Mammary epithelial cell (primary cell): ENCODE measurements at places on chromosomes 4 and X.

- DNase-seq, result no peak
These were observed 1054.9 kb upstream of the DIAPH2 start for GRCh38 chrX:95629737-95630136.

- DNase-seq, result peak; percentile 42
These were observed 6.2 kb upstream of the CXCL13 start for GRCh38 chr4:77599378-77599777.

DNA sequence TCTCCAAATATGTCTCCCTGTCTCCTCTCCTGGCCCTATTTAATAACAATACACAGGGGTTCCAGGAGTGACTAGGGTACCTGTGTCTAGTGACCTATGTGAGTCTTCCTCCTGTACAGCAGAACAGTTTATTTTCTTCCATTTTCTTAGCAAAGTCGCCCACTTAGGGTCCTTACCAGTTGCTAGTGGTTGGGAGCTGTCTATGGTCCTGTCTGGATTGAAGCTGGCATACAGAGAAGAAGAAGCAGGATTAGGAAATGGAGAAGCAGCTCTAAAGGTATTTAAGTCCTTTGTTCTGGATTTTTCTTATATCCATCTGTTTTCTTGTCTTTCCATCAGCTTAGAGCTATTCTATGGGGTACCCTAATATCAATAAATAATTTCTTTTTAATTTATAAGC, 587.1 kb upstream of the CPEB2 start:
- peak; percentile 25 for DNase-seq

DNA sequence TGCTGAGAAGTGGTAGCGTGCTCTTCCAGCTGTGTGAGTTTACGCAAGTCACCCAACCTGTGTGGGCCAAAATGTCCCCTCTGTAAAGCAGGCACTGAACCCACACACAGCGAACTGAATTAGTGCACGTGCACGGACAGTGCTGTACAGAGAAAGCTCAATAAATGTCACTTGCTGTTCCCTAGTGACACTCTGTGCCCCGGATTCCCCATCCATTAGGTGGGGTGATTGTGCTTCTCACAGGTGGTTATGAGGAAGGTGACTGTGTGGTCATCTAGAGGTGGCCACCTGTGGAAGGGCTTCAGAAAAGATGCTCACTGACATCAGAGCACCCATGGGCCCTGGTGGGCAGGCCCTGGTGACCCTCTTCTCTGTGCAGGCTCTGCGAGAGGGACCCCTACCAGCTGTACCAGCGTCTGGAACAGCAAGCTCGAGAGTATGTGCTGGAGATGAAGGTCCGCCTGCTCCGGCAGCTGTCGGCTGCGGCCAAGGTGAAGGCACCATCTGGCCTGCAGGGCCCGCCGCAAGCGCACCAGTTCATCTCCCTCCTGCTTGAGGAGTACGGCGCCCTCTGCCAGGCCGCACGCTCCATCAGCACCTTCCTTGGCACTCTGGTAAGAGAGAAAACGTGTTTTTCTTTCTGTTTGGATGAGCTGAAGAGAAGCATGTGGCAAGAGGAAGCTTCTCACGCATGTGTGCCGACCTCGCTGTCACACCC, 94.3 kb downstream of the FAM193A start:
- no peak for DNase-seq

DNA sequence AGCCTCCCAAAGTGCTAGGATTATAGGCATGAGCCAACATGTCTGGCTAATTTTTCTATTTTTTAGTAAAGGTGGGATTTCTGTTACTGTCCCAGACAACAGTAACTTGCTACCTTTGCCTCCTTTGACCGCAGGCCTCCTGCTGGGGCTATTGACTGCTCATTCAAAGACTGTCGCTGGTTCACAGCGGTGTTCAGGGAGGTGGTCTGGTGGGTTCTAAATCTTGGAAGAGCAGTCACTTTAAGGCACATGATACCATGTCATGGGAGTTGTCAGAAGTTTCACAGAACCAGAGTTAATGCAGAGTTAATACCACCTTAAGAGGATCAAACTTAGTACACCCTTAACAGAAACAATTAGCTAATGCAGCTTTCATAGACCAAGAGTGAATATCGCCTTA, 3.8 kb downstream of the ASMT start:
- no peak for DNase-seq

- DNase-seq, result no peak
These were observed 19.1 kb downstream of the PRIMPOL start for GRCh38 chr4:184668511-184669114.

DNA sequence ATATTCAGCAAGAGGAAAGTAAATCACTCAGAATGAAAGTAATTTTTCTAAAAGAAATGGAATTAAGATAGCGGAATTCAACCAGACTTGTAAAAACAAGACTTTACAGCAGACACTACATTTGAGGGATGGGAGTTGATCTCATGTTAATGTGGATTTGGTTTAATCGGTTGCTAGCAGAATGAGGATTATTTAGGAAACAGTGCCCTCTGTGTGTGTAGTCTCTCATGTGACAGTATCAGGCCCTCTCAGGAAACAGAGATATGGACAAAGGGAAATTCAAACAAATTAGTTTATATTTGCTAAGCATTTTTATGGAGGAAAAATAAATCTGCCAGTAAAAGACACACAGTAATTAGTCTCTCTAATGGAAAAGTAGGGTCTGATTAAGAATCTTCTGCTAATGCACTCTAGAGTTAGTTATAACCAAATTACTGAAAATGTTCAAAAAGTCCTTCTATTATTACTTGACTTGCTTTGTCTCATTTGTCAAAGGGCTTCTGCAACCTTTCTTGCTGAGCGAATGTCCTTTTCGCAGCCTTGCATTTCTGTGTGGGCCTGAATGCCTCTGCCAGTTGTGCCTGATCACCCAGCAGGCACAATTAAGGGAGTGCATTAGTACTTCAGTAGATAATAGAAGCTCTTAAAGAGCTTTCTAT, 1282.3 kb upstream of the TENM3 start:
- no peak for DNase-seq

DNA sequence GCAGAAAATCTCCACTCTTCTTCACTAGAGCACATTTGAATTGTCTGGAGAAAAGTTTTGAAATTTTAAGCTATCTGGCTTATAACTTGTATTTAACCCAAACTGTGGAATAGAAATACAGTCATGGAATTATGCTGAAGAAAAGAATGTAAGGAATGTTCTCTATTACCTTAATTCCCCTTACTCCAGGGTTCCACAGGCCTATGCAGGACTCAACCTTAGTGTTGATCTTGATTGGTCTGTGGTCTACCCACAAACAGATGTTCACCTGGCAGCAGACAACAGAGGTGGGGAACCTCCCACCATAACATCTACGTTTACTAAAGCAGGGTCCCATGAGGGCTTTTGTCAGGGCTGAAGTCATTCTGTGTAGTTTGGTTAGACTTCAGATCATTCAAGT, 189.3 kb upstream of the GPRIN3 start:
- DNase-seq, result peak; percentile 52

- no peak for DNase-seq
These were observed 154.9 kb downstream of the FRMPD4 start for GRCh38 chrX:12292996-12293765.

DNA sequence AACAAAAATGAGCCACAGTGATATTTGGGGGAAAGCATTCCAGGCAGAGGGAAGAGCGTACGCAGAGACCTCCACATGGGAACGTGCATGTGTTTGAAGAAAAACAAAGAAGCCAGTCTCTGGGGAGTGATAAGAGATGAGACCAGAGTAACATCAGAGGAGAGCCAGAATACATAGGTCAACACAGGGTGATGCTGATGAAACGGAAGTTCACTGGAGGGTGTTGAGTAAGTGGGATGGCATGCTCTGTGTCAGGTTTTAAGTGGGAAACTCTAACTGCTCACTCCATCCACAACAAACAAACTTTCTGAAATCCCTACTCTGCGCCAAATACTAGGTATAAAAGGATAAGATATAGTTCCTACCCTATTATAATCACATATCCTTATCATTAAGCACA, 110.0 kb downstream of the ARHGAP6 start:
- no peak for DNase-seq

DNA sequence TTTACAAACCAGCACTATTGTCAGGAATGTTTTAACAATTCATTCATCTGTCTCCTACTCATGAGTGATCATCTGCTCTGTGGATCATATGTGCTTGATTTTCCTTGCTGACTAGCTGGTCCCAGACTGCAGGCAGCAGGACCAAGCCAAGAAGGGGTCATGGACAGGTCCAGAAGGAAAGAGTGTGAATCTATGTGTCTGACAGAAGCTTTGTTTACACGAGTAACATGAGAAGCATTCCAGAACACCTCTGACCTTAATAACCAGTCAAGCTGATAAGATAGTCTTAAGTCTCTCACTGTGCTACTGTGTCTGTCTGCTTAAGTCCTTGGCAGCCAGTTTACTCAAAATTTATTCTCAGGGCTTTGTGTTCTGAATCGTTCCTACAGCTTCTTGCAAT, 39.0 kb downstream of the GUCY1A1 start:
- no peak for DNase-seq

GRCh38 chr4:61583696-61584095, 383.6 kb downstream of the ADGRL3 start:
- DNase-seq, result peak; percentile 81

DNA sequence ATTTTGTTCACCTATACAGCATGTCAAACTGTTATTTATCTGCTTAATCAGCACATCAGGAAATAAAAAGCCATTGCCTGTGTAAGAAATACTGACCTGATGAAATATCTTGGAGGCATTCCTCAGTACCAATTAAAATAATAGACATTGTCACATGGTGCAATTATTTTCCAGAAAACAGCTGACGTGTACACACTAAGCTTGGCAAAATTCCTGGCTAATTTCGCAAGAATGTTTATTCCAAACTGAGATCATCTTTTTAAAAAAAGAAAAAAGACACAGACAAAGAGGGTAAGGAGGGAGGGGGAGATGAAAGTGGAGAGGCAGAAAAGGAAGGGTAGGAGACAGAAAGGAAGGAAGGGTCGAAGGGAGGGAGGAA, 61.9 kb upstream of the NFKB1 start:
- peak; percentile 92 for DNase-seq

DNA sequence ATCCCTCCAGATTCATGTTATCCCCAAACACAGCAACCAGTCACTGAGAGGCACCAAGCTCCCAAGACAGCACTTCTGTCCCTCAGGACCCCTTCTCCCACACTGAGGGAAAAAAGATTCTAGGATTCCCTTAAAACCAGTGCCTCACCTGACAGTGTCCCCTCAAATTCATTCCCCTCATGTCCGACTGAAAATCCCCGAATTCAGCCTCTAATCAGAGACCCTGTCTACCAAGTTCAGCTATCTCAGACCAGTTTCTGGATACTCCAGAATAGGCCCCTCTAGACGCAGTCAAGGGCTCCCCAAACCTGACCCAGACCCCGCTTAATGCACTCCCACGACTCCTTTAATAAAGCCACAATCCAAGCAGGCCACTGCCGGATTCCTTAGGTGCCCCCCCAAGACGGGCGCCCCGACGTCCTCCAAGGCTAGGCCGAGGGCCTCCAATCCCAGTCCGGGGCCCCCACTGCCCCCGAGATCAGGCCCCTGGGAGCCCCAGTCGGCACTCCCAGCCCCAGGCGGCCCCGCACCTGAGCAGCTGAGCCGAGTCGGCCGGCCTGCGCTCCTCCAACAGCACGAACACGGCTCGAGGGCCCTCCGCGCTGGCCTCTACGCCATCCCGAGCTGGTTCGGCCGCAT, 457 bp downstream of the TFE3 start:
- DNase-seq, result no peak

GRCh38 chrX:42531441-42531840, 246.5 kb downstream of the PPP1R2C start:
- DNase-seq, result no peak

DNA sequence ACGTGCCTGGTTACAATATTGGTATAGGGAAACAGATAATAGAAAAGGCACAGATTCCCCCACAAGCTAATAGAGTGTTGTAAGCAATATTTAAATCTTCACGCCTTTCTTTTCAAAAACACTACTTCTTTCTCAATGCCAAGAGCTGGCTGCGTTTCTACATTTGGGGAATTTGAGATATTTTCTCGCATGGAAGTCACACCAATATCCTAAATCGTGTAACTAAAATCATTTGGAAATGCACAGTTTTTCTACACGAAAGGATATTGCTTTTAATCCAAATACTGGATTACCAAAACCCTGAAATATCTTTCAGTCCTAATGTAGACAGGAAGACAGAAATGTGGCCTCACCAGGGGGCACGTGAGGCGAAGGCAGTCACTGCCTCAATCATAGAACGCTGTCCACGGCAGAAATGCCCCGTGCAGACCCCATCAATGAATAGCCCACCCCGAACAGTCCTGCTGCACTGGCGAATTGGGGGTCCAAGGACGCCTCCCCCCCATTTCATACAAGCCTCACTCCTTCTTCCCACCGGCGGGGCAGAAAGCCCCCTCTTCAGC, 106.6 kb downstream of the NSUN7 start:
- no peak for DNase-seq

GRCh38 chr4:55540271-55540670, 6.4 kb downstream of the CLOCK start:
- no peak for DNase-seq

DNA sequence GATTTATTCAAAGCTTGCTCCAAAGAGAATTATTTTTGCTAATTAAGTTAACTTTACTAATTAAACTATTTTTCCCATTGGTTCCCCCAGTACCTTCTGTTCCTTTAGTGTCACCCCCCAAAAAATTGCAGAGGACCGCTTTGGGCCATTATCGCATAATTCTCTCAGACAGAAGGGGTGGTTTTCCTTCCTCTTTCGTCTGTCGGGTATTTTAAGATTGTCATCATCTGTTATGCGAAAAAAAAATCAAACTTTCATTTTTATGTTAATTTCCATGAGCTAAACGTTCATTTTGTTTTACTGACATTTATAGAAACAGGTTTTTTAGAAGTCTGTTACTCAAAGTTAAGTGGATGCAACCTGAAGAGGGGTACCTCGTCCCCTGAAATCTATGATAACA, 76.2 kb upstream of the DDX3X start:
- no peak for DNase-seq

DNA sequence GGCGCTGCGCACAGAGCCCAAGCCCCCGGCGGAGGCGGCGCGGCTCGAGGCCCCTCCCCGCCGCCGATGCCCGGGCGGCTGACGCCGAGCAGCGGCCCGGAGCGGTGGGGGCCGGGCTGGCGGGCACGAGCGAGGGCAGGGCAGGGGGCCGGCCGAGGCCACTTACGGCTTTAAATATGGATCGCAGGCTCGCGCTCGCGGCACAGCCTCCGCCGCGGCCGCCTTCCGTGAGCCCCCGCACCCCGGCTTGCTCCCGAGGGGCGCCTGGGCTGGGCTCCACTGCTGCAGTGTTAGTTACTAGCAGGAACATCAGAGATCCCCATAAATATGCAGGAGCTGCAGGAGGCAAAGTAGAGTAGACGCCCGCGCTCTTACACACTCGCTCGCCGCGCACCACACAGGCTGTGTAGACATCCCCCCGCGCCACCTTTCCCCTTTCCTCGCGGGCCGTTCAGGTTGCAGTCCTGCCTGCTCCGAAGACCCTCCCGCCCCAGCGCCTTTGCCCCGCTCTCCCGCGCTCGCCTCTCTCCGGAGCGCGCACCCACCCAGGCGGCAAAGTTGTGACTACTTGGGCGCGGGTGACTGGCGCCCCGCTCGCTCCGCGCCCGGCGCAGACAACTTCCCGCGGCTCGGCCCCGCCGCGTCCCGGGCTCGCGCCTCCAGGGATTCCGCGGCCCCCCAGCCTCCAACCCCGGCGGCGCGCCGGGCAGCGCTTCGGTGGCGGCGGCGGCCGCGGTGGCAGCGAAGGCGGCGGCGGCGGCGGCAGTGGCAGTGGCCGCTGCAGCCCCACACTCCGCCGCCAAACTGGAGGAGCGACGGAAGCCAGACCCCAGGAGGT, 152.0 kb upstream of the SLC4A4 start:
- DNase-seq, result peak; percentile 20
